ENCODE measurements at places on chromosomes 1 and 21. TPM values are rescaled to one million over a fixed set of nuclear protein-coding genes. Genes with fewer than 3 reads are reported as not detected.

Gene TAS1R1
- not detected for total RNA-seq

Gene SYT2
- not detected for total RNA-seq

- DNase-seq, result no peak
Observed at GRCh38 chr1:25476186-25477097, 45.7 kb downstream of the MACO1 start.

Gene PTPN22
- total RNA-seq, result 0.34 TPM

DNA sequence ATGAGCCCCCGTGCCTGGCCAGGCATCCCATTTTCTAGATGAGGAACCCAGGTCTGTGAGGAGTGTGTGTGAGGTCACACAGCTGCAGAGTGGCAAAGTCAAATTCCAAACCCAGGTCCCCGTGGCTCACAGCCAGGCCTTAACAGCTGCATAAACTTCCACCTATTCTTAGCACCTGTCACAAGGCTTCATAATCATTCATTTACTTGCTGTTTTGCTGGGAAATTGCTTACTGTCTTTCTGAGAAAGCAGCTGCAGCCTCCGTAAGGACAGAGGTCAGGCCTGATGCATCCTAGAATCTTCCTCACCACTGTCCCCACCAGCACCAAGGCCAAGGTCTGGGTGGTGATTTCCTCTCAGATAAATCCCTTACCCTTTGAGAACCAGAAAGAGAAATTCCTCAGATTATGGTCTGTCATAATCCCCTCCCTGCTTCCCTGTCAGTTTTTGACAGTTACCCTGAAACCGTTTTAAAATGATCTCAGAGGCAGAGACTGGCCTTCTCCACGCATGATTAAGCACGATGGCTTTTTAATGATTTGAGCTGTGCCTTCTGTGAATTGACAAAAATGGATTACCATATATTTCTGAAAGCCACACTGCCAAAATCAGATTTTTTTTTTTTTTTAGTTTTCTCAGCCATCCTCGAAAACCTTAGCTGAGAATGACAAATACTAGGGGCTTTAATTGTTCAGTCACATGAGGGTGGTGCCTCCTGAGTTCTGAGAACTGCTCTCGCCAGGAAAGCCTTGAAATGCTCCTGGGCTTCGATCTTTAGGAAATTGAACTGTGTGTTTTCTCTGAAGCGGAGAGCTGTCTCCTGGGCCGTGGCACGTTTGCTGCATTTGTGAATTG is 70.0 kb upstream of the SELENON start:
- DNase-seq, result no peak

Gene EDARADD
- total RNA-seq, result 5.5 TPM

GRCh38 chr1:112114540-112114939 is 125.1 kb upstream of the KCND3 start:
- no peak for DNase-seq

GRCh38 chr1:7299329-7299799 is 471.7 kb upstream of the VAMP3 start:
- no peak for DNase-seq

GRCh38 chr1:246724016-246724730 is at the start of gene SCCPDH:
Gene SCCPDH, plus strand, starts transcription at chr1:246724409. Its CDS starts 14 bp downstream, at chr1:246724423.
- DNase-seq, result peak; percentile 82

DNA sequence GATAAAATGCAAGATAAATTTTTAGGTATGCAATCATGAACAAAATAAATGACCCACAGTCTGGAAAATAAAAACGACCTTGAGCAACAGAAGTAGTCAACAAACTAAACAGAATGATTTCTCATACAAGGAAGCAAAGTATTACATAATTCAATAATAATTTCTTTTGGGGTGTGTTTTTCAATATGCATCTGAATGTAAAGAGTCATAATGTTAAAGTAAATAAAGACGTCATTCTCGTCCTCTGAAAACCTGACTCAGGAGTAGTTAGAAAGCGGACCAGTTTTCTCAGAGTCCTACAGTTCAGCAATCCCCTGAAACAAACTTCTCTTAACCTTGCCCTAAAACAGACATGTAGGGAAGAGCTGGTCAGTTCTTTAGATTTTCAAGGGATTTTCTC is 18.6 kb downstream of the CDC42BPA start:
- DNase-seq, result no peak

DNA sequence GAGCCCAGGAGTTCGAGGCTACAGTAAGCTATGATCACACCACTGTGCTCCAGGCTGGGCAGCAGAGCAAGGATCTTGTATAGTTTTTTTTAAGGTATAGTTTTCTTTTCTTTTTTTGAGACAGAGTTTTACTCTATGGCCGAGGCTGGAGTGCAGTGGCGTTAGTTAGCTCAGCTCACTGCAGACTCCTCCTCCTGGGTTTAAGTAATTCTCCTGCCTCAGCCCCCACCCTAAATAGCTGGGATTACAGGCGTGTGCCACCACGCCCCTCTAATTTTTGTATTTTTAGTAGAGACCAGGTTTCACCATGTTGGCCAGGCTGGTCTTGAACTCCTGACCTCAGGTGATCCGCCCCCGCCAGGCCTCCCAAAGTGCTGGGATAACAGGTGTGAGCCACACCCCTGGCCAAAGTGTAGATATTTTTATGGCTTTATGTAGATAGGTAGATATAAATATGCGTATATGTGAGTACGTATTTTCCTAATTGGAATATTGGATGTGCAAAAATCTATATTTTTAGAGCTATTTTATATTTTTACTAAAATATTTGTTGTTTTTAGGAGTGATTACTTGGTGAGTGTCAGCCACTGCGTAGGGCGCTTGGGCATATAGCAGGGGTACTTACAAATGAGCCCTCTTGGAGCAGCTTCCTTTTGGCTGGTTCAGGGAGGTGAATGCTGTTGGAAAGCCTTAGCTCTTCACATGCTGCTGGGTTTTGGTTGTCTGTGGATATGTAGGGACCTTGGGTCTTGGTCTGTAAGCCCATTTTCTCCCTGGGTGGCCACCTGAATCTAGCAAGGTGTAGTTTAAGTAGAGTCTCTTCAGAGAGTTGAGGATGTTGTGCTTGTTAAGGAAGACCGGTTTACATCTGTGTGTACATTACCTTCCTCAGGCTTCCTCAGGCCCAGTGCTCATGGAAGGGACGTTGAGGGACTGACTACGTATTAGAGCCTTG is 9.5 kb downstream of the KDM4A start:
- DNase-seq, result no peak

DNA sequence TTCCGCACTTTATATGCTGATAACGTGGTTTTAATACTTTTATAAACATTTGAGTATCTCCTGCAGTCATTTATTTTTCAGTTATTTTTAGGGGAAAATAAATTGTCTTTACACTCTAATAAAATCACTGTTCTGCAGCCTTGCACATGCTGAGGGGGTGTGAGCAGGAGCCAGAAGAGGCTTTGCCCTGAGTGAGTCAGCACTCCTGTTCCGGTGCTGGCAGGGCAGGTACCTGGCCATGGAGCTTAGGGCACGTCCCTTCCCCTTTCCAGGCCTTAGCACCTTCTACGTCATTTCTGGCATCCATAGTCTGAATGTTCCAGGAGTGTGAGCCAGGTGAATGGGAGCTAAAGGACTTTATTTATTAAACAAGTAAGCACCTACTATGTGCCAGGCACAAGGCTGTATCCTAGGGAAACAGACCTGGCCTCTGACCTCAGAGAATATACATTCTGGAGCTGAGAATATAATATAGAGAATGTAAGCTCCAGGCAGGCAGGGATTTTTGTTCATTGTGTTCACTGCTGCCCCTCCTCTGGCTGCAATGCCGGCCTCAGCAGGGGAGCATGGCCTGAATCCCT is 402.9 kb downstream of the PTPRU start:
- DNase-seq, result no peak

Gene KLHDC8A
- total RNA-seq, result not detected

DNA sequence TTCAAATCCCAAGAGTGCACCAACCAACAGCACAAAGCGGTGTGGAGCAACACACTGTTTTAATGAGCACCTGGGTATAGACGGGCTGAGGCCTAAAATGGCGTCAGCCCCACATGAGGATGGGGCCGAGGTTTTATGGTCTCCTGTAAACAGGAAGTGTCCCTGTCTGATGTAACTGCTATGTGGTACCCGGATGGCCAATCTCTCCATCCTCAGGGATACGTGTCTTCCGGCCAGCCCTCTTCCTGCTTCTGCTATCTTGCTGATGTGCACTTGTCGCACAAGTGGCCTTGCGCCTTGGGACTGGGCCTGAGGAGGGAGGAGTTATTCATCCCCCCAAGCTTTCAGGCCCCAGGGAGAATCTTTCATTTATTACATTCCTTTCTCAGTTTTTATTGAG is 73.5 kb downstream of the CNST start:
- DNase-seq, result no peak

Gene RIT1
- total RNA-seq, result 30.8 TPM

DNA sequence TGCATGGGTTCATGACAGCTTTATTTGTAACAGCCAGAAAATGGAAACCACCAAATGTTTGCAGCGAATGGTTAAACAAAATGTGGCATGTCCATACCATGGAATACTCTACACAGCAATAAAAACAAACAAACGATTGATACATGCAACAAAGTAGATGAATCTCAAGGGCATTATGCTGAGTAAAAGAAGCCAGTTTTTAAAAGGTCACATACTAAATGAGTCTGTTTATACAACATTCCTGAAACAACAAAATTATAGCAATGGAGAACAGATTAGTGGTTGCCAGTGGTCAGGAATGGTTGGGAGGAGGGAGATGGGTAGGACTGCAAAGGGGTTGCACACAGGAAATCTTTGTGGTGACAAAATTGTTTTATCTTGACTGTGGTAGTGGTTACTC is 202.4 kb upstream of the UBE2U start:
- DNase-seq, result no peak

Gene BSND
- not detected for total RNA-seq

DNA sequence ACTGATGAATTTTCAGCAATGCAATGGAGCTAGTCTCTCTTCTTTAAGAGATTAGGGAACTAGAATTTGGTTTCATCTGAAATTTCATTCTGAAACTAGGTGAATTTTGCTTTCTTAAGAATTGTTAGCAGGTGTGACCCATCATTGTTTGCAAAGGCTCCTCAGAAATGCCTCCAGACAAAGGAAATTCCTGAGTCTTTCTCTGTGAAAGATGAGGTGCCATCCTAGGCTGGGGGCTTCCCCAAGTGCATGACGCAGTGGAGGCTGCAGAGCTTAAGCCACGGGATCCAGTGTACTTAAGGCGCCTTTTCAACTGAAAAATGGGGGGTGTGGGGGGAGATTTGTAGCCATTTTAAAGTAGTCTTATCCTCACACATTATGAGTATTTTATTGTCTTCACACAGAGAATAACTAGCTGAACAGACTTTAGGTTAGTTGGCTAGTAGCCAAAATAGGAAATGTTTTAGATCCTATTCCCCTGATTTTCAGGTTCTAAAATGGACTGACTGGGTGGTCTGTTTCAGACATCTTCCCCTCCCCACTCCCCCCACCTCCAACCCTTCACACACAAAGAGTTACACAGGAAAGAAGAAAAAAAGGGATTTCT is 202.0 kb downstream of the NFIA start:
- DNase-seq, result no peak

GRCh38 chr1:199616947-199617346 is 410.6 kb upstream of the NR5A2 start:
- DNase-seq, result no peak

- no peak for DNase-seq
Observed at GRCh38 chr1:77104672-77105071, 114.6 kb downstream of the PIGK start.

DNA sequence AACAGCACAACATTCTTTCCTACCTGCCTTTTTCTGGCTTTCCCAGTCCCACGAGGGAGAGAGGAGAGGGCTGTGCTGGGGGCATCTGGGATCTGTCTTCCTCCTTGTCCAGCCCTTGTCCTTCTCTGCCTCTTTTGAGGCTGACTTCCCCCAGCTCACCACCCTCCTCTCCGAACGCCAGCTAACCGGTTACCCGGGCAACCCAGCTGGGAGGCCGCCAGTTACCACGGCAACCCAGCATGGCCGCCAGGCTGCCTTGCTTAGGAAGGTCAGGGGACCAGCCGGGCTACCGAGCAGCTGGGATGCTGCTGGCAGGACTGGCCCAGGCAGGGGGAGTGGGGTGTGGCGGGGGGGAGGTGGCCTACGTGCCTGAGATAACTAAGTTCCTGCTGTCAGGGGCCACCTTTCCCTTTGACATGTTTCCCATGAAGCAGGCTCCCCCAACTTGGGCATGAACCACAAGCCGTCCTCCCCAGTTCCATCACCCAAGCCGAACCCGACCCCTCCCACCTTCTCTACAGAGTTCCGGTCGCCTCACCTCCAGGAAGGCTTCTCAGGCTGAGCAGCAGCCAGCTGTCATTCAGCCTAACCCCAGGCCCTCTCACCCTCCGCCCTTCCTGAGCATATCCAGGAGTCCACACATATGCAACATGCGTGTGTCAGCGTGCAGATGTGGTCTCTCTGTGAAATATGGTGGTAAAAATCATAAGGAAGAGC is 8.7 kb downstream of the PLEKHA6 start:
- no peak for DNase-seq

GRCh38 chr1:182761396-182762395 is 27.9 kb upstream of the NPL start:
- no peak for DNase-seq

- no peak for DNase-seq
Observed at GRCh38 chr1:96362623-96363022, 359.0 kb upstream of the PTBP2 start.

DNA sequence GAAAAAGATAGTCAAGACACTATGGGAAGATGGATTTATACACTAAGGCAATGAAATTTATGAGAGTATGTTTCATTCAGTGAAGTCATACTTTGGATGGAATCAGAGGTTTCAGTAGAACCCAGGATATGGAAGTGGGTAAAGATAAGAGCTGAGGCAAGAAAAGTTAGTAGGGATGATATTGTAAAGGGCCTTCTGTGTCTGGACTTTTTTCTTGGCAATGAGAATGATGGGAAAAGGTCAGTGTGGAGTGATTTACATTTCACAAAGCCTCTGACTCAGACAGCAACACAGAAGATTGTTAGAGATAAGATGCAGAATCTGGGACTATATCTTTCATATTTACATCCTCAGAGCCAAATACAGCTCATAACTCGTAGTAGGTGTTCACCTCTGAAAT is 32.1 kb downstream of the SH3BGR start:
- no peak for DNase-seq

- DNase-seq, result no peak
Observed at GRCh38 chr1:242534753-242535152, 10.3 kb upstream of the PLD5 start.

DNA sequence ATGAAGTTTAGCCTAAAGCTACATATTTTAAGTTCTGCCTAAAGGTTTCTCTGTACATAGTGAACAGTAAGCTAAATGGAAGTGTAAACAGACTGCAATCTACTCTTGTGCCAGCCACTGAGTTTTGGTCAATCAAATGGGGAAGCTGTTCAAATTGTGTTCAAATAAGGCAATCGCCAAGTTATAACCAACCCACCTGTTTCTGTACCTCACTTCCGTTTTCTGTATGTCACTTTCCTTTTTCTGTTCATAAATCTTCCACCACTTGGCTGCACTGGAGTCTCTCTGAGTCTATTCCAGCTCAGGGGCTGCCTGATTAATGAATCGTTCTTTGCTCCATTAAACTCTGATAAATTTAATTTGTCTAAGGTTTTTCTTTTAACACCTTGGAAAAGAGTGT is 10.8 kb upstream of the THEM4 start:
- DNase-seq, result no peak

Gene TMEM82
- not detected for total RNA-seq

Measured in suprapubic skin (tissue), 4 donors.